CD14-positive monocyte (primary cell): ENCODE measurements at places on chromosomes 4 and X.
A peak's percentile ranks its signal among the peaks of the same experiment; 100 is the strongest.

DNA sequence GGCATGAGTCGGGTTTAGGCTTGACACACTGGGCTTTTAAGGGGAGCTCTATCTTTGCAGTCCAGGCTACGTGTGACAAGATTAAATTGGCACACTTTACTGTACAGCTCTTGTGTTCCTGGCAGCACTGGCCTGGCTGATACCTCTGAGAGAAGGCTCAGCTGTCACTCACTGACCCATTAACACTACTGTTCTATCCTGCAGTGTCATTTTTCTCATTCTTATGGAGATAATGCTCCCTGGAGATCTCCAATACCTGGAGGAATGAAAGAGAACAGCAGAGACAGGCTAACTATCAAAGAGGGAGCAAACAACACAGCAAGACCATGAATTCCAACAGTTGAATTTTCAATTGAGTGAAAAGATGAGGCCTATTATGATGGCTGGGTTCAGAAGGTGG, 1.7 kb upstream of the PDHA2 start:
- DNase-seq: no peak

DNA sequence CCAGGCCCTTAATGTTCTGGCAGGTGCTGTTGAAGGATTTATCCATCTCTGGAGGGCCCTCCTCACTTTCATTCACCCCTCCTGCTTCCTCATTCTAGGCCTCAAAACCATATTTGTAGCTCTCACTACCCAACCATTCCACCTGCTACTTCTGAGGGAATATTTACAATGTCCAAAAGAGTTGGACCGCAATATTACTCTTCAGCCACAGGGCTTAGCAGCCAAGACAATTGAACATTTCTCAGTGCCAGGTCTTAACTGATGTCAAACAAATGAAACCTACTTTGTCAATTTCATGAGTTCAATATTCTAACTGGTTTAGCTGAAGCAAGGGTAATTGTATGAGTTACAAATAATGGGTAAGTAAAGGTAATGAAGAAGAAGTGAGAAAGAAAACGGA, 113.2 kb downstream of the ENOX2 start:
- DNase-seq: no peak

GRCh38 chr4:1579901-1580691, 104.0 kb downstream of the FAM53A start:
- DNase-seq: peak; percentile 98

DNA sequence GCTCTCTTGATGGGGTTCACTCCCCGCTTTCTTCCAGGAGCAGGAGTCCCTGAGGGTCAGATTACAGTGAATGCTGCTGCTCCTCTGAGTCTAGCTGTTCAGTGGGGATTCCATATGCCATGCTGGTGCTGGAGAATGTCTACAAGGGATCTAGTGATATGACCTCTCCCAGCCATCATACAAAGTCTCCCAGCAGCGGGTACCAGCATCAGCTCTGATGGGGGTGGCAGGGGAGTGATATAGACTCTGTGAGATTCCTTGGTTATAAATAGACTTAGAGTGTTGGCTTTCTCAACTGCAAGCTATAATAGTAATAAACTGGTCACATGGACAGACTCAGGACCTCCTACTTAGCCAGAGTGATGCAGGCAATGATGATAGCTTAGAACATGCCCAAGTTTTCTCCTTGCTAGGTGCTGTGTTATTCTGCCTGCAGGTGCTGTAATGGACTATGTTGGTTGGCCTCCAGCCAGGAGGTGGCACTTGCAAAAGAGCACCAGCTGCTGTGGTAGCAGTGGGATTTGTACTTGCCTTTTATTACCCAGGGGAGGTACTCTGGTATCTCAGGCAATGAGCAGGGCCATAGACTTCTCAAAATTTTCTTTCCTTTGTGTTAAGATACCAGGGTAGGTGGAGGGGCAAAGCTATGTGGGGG, 202.9 kb downstream of the CHIC1 start:
- no peak for DNase-seq

GRCh38 chrX:45513042-45513441, 312.4 kb upstream of the DIPK2B start:
- DNase-seq: no peak

GRCh38 chr4:128668566-128668965, 140.9 kb upstream of the JADE1 start:
- no peak for DNase-seq

DNA sequence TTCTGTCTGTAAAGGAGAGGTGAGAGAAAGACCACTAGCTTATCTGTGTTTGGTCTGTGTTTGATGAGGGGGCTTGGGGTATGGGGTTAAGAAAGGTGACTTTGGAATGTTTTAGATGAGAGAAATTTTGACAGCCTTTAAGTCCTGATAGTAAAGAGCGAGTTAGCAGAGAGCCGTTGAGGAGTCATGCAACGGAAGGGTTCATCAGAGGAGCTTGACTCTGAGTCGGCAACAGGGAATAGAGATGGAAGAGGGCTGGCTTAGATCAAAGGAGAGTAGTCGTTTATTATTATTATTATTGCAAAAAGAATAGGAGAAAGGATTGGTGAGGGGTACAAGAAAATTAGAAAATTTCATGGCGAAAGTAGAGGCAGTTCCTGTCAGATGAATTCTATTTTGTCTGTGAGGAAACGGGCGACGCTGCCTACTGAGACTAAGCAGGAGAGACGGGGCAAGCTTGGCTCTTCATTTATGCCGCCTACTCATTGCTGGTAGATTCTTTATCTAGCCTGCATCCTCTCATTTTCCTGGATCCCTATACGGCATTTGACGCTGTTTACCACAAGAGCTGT, 473 bp upstream of the VAMP7 start:
- no peak for DNase-seq

DNA sequence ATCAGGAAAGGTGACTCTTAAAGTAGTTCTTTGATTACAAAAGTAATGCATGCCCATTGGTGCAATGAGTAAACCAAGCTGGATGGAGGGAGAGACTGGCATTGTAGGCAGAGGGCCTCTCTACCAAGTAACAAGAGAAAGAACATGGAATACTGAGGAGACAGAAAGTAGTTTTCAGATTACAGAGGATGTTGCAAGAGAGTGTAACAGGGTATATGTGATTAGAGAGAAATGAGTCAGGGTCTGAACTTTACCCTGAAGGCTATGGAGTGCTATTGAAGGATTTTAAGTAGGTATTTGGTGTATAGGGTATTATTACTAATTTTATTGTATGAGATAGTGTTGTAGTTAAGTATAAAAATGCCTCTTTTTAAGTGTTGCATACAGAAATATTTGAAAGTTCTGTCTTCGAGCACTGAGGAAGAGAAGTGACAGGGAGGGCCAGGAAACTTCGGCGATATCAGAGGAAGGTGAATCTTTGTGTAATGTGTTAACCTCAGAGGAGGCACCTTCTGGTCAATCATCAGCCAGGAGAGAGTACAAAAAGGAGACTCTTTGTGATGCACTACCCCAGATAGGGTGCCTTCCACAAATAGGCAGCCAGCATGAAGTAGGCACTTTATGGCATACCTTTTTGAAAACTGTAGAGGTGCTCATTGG, 8.2 kb downstream of the NKAP start:
- DNase-seq: no peak

DNA sequence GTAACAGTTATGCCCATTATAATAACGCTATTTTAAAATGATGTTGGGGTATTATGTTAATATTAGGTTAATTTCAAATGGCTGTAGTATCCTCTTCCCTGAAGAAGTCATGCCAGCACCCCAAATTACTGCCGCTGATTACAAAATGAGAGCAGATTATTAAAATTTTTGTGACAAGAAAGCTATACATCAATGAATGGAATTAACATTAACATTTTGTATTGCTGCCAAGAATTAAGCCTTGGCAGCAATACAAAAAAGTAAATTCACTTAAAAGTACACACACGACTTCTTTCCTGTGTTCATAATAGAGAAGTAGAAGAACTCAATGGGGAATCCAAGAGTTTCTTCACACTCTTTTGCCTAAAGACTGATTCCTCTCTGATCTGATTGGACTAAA, 482.8 kb downstream of the STIM2 start:
- no peak for DNase-seq

DNA sequence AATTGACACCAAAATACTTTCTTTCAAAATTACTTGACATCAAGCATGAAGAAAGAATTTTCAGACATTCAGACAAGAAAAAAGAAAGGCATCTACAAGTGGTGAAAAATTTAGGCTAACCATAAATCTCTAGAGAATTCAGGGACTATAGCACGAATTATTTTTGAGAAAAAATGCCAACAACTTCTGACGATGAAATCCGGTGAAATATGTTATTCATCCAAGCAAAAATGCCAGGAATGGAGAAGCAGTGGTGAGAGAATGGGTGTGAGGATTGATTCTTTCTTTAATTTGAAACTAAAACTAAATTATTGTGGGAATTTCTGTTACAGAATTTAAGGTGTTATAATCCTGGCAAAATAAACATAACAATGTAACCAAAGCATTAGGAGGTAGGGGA, 69.4 kb upstream of the SORBS2 start:
- DNase-seq: no peak

DNA sequence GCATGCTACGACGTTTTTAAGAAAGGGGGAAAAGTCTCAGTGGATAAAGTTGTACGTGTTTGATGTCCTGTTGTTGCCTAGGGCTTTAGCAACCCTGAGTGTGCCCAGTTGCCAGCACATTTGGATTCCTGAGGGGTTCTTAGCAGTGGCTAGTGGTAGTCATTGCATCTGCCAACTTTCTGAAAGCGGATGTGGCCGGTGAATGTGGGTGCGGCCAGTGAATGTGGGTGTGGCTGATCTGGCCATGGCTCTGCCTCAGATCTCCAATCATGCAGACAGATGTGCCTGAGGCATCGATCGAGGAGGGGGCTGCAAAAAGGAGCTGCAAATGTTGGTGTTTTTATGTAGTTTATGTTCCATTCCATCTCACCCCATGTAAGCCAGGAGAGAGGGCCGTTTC, 41.5 kb upstream of the FAT1 start:
- no peak for DNase-seq

- no peak for DNase-seq
Observed at GRCh38 chr4:110620691-110621327, 2.1 kb downstream of the PITX2 start.

DNA sequence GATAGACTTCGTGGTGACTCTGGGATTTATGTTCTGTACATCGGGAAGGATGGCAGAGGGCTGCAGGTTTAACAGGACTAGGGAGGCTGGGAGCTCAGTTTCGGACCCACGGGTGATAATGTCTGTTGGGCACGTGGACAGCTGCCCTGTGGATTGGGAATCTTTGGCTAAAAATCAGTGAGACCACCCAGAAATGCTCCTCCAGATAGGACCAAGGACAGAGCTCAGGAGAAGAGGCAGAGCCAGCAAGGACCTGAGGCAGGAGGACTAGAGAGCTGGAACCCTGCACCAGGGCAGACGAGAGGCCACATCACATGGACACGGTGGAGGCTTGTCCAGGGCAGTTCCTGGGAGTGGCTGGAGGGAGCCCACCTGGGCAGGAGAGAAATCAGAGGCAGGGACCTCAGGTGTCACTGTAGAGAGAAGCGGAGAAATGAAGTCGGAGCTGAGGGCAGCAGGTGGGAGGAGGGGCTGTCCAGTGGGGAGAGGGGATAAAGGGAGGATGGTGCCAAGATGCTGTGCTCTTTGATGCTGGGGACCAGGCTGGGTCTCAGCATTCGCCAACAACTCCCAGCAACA, 79.2 kb downstream of the CPZ start:
- no peak for DNase-seq

DNA sequence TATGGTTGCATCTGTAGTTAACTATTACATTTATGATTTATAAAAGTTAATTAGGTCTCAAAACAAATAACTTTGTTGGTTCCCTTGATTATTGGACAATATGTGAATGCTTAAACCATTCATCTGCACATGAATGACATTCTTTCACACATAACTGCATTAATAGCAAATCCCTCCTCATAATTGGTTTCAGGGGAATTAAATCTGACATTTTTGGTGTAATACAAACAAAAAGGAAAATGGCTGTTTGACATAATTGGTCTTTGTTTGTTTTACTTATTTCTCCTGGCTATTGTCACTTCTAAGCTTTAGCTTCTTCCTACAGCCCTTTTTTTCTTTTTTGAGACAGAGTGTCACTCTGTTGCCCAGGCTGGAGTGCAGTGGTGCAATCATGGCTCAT, 71.9 kb downstream of the TBC1D9 start:
- no peak for DNase-seq

- peak; percentile 91 for DNase-seq
Observed at GRCh38 chr4:38621028-38621684, 42.8 kb upstream of the KLF3 start.

DNA sequence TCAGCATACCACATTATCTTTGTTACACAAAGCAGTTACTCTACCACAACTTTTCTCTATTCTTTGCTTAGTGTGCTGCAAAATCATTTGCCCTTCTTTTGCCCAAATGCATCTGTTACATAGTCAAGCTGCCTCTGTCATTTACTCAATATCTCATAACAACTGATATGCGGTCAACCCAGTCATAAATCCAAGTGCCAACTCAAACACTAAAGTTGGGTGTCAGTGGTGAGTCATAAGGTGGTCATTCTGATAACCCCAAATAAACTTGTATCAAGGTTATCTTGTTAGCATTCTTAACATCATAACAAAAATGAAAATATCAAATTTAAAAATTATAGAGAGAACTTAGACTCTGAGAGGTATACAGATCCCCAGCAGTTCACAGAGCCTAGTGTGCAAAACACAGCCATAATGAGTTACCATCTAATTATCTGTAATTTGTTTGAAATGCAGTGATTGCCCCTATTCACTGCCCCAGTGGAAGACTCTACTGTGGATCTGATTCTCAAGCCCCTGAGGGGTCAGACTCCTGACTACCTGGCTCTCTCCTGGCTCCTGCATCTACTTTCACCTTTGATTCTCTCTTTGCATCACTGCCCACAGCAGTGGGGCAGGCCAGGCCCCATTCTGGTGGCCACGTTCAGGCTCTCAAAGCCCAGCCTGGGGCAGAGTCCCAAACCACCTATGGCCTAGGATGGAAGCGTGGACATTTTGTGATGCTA, 29.2 kb downstream of the TBC1D9 start:
- DNase-seq: no peak

GRCh38 chrX:131646106-131646505, 102.2 kb downstream of the OR13H1 start:
- DNase-seq: no peak

DNA sequence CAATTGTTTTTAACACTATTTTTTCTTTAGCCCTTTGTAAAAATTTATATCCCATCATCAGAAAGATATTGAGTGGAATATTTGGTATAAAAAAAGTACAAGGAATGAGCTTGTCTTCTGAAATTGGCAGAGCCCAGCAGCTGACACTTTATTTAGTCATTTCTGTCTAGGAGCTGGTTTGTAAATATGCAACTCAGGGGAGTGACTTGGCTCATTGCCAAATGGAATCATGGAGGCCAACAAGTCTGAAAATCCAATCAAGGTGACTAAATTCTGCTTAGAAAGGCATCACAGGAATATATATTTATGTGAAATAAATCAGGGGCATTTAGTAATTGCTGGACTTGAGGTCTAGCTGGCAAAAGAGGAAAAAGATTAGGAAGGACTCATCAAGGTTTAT, 74.4 kb downstream of the OTC start:
- peak; percentile 19 for DNase-seq
